ENCODE measurements at places on chromosomes 2 and 18.

DNA sequence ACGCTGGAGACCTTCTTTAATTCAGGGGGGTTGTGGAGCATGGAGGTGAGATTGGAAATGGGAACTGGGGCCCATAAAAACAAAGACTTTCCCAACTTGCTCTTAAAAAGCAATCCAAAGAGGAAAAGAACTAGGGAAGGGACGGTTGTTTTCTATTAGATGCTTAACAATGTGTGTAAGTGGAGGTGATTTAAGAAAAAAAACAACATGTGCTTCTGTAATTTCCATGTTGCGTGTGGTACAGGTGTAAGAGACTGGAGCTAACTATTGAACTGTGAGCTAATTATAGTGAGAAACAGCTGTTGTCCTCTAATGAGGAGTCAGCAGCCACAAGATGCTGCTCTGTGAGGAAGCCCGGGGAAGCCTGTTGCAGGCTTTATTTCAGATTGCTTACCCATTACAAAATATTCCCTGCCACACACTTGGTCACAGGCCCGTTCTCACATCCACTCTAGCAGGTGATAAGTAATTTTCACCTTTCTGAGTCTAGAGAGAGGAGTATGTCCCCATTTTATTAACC, 280.6 kb upstream of the PARD3B start:
- no peak for DNase-seq

DNA sequence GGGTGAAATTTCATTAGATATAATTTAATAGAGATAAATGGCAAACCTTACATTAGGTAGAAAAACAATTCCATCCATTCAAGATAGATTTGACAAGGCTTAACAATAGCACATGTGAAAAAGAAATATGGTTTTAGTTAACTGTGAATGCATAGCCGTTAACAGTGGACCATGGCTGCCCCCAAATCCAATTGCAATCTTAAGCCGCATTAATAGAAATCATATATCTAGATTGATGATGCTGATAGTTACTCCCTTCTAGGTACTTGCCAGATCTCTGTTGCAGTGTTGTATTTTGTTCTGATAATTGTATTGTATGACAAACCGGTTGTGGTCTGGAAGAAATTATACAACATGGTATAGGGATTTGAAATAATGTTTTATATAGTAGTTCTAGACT, 139.8 kb downstream of the GPD2 start:
- DNase-seq = no peak

DNA sequence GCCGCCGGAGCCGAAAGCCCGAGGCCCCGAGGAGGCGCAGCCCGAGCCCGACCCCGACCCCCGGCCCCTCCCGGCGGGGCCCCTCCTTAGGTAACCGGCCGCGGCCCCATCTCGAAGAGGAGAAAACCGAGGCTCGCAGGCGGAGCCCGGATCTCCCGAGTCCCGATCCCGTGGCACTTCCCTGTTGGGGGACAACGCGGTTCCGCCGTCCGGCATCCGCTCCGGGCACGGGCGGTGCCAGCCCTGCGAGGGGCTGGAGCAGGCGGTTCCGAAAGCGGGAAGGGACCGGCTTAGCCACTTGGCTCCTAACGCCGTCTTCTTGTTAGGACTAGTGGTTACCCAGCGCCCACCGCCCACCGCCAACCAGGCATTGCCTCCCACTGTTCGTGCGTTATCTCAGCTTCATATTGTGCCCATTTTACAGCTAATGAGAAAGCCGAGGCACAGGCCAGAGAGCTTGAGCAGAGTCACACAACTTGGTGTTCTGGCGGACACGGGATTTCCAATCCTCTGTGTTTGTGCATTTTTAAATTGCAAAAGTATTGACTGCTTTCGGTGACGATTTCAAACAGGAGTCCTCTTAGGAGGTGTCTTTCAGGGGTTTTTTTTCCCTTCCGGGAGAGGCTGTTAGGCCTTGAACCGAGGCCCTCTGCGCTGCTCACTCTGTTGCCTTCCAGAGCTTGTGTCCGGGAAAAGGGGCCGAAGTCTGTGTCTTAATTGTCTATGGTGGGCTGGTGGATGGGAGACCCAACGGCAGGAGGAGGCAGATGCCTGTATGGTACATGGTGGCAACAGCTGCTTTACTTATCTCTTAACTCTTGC, 562 bp downstream of the CENPA start:
- DNase-seq = no peak

DNA sequence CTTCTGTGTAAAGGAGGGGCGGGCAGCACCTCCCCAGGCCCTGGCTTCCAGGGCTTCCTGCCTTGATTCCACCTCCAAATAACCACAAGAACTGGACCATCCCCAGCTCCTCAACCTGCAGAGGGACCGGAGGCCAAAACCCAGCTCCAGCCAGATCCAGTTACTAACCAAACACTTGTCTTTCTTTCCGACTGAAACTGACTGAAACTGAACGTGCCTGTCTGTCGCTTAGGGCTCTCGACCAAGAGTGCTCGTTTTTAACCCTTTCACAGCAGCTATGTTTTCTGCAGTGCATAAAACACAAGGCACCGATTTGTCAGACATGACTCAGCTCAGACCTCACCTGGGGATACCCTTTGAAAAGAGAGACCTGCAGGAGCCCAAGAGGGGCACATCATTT, 249.9 kb upstream of the SIX2 start:
- no peak for DNase-seq

- peak; percentile 26 for DNase-seq
Observed at GRCh38 chr18:56001576-56001975, 413.6 kb upstream of the TCF4 start.

GRCh38 chr18:28541276-28541930, 364.5 kb upstream of the CDH2 start:
- DNase-seq = no peak

GRCh38 chr2:73089270-73090030, 17.9 kb upstream of the SFXN5 start:
- peak; percentile 99 for DNase-seq

DNA sequence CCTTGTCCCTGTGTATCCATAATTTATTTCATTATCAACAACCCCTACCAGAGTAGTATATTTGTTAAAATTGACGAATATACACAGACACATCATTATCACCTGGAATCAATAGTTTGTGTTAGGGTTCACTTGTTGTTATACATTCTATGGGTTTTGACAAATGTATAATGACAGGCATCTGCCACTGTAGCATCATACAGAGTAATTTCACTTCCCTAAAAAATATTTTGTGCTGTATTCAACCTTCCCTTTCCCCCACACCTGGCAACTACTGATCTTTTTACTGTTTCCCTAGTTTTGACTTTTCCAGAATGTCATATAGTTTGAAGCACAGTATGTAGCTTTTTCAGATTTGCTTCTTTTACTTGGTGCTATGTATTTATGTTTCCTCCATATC, 132.0 kb downstream of the ZNF804A start:
- DNase-seq = no peak

DNA sequence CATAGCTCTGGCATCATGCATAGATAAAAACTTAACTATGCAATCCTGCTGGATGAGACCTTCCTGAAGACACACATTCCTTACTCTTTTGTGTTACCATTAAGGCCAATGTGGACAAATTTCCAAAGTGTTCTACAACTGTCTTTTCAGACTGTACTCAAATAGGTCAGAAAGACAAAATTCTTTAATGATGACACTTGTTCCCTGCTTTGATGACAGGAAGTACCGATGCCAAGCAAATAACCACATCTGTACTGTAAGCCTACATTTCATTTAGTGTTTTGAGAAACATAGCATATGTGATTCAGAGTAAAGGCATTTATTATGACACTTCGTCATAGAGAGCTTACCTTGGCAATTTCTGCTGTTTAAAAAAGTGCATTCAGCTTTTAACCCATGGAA, 55.0 kb downstream of the PMAIP1 start:
- peak; percentile 69 for DNase-seq

GRCh38 chr2:113160962-113161361, 12.8 kb upstream of the PSD4 start:
- no peak for DNase-seq

- peak; percentile 60 for DNase-seq
Observed at GRCh38 chr2:237704501-237705434, 77.4 kb downstream of the LRRFIP1 start.

DNA sequence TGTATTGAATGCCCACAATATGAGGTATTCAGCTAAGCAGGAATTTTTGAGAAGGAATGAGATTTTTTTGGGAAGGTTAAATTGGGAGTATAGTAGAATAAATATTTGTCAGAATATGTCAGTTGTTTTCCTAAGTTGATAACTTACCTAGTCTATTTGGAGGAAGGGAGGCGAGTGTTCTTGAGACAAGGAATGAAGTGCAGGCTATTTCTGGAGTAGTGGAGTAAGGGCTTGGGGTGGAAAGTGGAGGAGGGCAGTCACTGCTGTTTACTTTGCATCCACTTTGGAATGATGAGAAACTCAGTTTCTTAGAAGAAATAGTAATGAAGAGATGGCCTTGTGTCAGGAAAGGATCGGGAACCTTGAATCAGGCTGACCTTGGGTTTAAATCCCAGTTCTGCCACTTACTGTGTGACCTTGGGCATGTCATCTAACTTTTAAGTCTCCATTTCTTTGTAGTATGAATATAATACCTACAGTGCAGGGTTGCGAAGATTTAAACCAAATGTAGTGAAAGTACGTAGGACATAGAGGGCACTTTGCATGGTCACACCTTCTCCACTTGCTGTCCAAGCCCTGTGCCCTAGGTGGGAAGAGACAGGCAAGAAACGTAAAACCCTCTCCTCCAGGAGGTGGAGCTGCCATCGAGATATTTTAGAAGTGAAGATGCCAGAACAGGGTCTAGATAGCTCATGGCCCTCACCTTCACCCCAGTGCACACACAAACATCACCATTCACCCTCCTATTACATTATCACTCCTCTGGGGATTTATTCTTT, 25.2 kb upstream of the CYP27A1 start:
- DNase-seq = no peak

DNA sequence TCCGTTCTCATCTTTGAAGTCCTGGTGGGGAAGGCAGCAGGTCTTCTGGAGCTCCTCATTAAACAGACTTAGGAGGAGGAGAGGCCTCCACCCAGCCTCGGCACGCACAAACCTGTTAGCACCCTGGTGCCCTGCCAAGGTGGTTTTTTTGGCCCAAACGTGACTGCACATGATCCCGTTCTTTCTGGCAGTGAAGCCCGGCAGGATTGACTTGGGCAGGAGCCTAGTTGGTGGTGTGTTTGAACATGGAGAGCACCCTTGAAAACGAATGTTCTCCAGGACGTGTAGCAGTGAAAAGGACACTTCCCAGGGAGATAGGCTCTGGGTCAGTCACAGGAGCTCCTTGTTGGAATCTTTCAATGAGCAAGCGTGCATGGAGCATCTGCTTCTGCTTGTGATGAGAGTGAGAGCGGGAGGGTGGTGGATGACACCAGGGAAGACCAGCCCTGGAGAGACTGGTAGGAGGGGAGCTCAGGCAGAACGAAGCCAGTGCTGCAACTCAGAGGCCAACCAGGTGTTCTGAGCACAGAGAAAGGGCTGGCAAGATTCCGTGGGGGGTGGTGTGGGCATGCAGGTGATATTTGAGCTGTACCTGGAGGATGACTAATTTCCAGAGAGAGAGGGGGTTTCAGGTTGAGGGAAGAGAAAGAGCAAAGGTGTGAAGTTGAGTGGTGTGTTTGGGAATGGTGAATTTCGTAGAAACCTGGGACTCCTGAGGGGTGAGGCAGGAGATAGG, 73.8 kb downstream of the TANC1 start:
- no peak for DNase-seq

DNA sequence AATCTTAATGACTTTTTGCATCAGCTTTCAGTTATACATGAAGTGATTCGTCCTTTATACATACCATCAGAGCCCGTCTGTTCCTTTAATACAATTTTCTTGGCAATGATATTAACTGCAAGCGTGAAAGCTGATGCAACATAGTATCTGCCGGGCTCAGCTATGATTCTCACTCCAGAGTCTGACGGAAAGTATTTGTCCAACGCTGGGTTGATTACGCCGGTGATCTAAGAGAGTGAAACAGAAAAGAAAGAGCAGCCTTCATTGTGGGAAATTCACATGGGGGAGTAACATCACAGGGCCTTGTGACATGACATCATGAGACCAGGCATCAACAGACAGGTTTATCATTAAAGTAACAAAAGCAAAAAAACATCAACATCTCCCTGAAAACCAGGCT, 6.2 kb downstream of the ODC1 start:
- DNase-seq = peak; percentile 38

DNA sequence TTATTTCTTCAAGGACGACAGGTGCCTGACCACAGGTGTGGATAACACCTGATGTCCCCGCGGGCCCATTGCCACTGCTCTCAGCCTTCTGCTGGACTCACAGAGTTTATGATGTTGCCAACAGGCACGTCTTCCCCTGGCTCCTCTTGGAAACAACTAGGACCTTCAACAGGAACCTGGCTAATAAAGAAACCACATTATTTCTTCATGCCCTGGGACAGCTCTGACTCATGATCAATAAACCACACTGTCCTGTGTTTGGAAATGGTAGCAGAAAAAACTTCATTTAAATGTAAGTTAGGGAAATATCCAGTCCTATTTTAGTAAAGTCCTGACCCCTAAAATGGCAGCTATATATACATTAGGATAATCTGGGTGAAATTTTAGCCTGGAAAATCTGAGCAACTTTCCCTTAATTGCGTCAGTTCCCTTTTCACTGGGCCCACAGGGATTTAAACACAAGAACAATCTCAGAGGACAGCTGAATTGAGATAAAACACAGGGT, 158.9 kb downstream of the VAPA start:
- DNase-seq = peak; percentile 71

DNA sequence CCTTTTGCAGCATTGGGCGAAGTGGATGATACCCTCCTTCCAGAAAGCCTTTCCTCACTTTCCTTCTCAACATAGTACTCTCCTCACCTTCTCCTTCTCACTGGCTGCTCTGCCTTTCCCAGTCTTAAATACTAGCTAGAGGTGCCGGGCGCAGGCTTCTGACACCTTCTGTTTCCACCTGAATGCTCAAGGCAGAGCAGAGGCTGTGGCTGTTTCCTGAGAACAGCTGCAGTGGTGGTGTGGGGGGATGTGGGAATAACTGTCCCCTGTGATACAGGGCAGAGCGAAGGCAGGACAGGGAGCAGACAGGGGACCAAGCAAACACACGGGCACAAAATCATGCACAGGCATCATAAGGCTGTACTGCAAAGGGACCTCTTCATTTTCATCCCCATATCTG, 303.1 kb downstream of the SS18 start:
- DNase-seq = no peak

DNA sequence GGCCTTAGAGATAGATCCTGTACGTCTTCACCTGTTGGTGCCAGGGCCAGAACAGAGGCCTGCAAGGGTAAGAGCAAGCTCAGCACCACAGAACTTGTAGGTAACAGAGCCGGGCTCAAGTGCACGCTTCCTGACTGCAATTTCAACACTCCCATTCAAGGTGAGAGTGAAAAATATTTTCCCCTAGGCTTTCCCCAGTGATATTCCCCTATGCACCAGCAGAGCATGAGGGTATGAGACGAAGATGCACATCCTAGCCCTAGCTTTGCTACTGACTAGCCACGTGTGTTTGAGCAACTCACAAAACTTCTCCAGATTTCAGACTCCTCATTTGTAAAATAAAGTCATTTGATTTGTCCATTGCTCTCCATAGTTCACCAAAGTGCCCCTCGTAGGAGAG, 411.6 kb downstream of the ZNF521 start:
- DNase-seq = no peak

GRCh38 chr18:2906704-2907549, 60.1 kb downstream of the EMILIN2 start:
- DNase-seq = peak; percentile 30

Data from fibroblast of skin of right quadriceps (primary cell).